ENCODE measurements at places on chromosomes 11 and 22.
A peak's percentile ranks its signal among the peaks of the same experiment; 100 is the strongest.

DNA sequence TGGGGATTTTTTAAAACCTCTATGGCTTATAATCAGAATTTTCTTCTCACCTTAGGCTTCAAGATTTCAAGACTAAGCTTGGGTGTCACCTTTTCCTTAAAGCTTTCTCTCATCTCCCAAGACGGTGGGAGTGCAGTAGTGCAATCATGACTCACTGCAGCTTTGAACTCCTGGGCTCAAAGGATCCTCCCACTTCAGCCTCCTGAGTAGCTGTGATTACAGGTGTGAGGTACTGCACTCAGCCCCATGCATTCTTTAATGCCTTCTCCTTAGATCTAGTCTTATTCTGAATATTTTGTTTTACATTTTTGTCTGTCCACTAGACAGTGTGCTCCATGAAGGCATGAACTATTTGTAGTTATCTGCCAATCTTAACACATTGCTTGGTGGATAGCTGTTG lies 55.7 kb upstream of the FAT3 start:
- no peak for DNase-seq

- DNase-seq, result no peak
Observed at GRCh38 chr11:128814856-128815705, 52.0 kb downstream of the KCNJ1 start.

DNA sequence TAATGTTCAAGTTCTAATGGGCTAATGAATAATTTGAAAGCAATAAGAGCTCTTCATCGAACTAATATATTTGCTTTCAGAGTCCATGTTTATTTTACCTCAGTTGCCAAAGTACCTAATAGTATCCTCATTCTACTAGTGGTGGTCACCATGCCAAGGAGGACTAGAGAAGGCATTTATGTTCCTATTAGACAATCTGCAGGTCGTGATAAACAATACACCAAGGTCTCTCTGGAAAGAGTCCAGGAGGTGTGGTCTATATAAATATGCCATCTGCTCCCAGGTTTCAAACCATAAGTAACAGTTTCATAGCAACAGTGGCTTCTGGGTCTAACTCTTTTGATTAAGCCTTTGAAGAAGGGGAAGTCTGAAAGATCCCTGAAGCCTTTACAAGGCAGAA lies 42.9 kb downstream of the ARFGAP3 start:
- peak; percentile 71 for DNase-seq

DNA sequence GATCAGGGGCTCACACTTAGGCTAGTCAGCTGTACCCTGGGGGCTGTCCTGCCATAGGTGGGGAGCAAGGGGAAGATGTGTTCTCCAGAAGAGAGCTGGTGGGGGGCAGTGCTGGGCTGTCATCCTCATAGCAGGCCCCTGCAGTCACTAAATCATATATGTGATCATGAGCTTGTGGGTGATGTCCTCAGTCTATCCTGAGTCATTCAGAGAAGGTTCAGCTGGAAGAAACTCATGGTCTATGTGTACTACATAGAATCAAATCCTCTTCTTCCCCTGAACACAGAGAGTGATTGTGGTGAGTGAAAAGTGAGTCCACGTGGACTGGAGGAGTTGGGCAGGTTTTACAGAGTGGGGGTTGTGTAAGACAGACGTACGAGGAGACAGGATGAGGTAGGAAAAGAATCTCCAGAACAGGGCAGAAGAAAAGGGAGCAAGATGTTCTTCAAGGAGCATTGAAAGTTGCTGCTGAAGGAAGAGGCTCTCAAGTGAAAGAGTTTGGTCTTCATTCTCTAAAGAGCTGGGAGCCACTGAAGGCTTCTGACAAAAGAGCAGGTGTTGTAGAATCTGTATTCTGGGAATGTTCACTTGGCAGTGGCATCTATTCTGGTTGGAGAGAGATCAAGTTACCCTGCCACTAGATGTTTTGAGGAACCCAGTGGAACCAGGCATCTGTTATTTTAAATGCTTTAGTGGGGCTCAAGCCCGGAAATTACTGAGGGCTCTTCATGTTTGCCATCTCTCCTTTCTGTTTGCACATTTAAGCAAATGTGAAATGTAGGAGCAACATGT lies 68.9 kb downstream of the C22orf31 start:
- DNase-seq, result peak; percentile 22

GRCh38 chr11:8019314-8020243 lies 32.4 kb downstream of the EIF3F start:
- peak; percentile 43 for DNase-seq

GRCh38 chr11:34029176-34029575 lies 22.4 kb upstream of the CAPRIN1 start:
- DNase-seq, result no peak

DNA sequence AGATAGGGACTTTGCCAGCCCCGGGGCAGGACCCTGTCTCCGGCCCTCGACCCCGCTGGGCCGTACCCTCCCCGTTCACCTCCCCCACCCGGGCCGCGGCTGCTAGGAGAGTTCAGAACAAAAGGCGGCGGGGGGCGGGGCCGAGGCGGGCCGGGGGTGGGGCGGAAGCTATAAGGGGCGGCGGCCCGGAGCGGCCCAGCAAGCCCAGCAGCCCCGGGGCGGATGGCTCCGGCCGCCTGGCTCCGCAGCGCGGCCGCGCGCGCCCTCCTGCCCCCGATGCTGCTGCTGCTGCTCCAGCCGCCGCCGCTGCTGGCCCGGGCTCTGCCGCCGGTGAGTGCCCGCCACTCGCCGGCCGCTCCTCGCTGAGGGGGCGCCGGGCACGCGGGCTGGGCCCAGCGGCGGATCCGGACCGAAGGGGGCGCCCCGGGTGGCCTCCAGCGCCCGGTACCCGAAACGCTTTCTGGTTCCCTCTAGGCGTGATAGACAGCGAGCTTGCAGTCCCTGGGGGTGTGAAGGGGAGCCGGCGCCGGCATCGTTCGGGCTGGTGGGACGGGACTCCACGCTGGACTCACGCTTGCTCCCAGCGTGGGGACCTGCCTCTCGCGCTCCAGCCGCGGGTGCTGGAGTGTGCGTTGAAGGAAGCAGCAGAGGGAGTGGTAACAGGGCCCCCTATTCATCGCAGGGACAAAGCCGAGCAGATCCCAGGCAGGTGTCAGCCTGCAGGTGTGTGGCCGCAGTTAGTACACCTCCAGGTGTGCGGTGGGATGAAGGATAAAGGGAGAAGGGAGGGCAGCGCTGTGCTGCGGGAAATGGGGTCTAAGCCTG lies at the start of gene MMP11:
Gene MMP11, plus strand, starts transcription at position 201 of the 825 bp plus-strand sequence. Its CDS starts 22 bp downstream, at position 223.
- peak; percentile 41 for DNase-seq

- no peak for DNase-seq
Observed at GRCh38 chr11:12259956-12260355, 117.4 kb upstream of the PARVA start.

DNA sequence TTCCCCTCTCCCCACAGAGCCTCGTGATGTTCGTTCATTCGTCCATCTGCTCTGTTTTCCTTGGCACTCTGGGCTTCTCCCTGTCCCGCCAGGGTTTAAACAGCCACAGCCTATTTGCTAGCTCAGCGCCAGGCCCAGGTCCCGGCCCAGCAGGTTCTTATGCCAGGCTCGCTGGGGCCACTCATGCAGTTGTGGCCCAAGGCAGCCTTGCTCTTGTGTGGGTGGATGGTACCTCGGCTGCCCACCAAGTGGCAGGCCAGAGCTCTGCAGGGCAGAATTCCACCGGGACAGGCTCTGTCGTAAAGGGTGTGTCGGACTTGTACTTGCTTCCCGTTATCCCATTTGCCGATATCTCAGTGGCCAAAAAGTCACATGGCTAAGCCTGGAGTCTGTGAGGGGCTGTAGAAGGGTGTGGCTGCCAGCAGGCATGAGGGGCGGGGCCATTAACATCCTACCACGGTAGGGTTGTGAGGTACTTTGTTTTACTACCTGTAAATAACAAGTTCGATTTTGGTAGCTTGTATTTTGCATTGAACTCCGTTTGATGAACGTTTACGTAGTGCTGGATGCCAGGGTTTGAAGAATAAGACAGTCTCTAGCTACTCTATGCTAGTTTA lies 7.9 kb downstream of the FAM118A start:
- DNase-seq, result no peak

- DNase-seq, result no peak
Observed at GRCh38 chr11:78284260-78284659, 95.5 kb downstream of the USP35 start.

GRCh38 chr11:84780689-84781293 lies 846.4 kb downstream of the DLG2 start:
- DNase-seq, result peak; percentile 75

- no peak for DNase-seq
Observed at GRCh38 chr11:134517115-134517514, 105.1 kb upstream of the B3GAT1 start.

GRCh38 chr11:134438542-134439537 lies 26.8 kb upstream of the B3GAT1 start:
- DNase-seq, result no peak

- peak; percentile 0 for DNase-seq
Observed at GRCh38 chr22:49179175-49179574, 648.5 kb downstream of the BRD1 start.

DNA sequence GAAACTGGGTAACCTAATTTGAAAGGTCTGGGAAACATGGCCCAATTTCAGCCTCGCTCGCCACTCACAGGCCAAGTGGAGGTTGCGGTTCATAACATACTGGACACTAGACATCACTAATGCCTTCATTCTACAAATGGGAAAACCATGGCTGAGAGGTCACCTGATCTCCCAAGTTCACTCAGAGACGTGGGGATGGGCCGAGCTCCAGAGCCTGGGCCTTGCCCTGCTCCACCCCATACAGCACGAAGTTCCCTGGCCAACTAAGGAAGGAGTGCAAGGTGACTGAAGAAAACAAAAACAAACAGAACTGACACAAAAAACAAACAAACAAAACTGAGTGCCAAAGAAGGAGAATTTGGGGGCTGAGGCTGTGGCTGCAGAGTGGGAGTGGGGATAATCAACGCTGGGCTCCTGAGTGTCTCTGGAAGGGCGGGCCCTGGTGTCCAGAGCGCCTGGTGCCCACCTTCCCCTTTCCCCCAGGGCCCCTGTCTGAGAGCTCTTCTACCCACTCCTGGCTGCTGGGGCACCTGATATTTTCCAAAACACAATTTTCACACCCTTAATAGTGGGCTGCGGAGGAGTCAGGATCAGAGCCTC lies 46.5 kb upstream of the ADA2 start:
- no peak for DNase-seq

GRCh38 chr11:12246989-12247388 lies 130.4 kb upstream of the PARVA start:
- no peak for DNase-seq

GRCh38 chr11:38721586-38722315 lies 2123.7 kb upstream of the RAG2 start:
- DNase-seq, result no peak

- peak; percentile 83 for DNase-seq
Observed at GRCh38 chr11:66745356-66746235, 16.6 kb upstream of the SPTBN2 start.

DNA sequence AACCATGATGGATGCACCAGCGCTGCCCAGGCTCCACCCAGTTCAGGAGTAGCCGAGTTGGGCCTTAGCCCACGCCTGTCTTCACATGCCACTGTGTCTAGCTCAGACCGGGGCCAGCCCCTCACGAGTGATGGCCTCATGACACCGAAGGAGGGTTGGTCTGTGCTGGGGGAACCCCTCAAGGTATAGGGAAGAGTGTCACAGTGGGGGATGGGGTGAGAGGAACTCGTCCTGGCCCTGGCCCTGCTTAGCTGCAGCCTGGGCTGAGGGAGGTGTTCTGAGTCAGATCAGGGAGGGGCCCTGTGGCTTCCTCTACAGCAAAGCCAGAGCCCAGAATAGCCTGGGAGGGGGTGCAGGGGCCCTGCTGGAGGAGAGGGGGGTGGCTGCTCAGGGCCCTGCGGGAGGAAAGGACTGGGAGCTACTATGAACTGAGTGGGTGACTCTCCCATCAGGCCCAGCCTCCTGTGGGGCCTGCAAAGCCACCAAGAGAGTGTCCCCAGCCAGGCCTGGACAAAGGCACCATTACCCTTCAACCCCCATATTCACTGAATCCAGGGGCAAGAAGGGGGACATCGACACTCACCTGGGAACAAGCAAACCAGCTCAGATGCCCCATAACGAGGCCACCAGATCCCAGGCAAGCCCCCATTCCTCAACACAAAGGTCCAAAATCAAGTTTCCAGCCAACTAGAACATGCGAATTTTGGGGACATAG lies 41.2 kb downstream of the IGLL5 start:
- DNase-seq, result no peak

DNA sequence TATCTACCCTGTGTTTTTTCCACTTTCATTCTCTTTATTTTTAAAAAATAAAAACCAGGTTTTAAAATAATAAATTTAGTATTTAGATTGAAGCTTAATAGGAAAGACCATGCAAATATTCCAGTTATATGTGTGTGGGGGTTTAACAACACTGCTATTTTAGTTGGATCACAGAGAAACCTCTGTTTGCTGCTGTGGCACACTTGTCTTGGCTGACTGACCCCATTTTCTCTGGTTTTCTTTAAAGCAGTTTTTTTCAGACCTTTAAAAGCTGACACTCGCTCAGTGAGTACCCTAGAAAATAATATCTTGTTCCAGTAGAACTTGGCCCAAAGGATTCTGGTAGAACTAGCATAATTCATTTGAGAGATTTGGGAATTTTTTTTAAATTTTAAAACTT lies 31.6 kb downstream of the ACER3 start:
- DNase-seq, result no peak

GRCh38 chr11:108112057-108112456 lies 9.3 kb upstream of the ACAT1 start:
- DNase-seq, result no peak

GRCh38 chr22:24730864-24731263 lies 43.7 kb downstream of the PIWIL3 start:
- DNase-seq, result no peak

DNA sequence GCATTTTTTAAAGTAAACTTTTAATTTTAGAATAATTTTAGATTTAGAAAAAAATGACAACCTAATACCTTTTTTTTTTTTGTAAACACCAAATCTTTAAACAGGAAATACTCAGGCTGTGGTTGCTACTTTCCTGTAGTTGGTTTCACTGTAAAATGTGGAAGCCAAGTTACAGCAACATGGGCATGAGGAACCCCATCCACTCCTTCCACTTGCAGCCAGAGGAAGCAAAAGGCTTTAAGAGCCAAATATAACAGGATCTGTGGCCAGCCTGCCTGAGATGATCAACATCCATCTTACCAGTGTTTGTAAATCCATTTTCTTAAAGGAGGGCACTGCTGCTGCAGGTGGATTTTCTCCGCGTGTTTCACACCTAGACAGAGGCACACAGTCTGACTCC lies 66.2 kb downstream of the TNRC6B start:
- no peak for DNase-seq

DNA sequence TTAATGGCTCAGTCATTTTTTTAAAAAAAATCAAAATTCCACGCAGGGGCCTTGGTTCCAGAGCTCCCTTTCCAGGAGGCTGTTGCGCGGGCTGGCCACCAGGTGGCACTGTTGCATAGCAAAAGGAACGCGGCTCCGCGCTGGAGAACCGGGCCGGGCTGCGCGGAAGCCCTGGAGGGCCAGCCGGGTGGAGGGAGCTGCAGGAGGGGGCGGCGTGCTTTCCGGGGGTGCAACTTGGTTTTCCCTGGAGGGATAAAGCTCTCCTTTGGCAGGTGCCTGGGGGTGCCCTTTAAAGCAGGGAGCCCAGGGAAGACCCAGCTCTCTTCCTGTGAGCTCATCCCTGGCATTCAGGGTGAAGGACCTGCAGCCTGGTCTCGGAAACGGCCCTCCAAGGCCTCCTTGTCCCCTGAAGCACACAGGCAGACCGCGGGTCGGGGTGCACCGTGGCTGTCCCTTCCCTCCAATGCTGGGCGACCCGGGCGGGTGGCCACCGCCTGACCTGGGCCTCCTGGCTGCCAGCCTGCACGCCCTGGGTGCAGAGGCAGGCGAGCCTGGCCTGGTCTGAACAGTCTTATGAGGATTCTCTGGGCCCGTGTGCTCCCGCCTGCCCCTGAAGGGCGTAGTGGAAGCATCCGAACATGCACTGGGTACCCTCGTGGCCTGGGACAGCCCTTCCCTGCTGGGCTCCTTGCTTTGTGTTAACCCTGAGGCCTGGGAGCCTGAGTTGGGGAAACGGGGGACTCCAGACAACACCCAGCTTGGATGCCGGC lies 23.4 kb downstream of the KRTAP5-5 start:
- DNase-seq, result peak; percentile 52
